ENCODE measurements at places on chromosomes 16 and 17.

- no peak for DNase-seq
Observed at GRCh38 chr17:29573558-29573869, 5.0 kb downstream of the TP53I13 start.

DNA sequence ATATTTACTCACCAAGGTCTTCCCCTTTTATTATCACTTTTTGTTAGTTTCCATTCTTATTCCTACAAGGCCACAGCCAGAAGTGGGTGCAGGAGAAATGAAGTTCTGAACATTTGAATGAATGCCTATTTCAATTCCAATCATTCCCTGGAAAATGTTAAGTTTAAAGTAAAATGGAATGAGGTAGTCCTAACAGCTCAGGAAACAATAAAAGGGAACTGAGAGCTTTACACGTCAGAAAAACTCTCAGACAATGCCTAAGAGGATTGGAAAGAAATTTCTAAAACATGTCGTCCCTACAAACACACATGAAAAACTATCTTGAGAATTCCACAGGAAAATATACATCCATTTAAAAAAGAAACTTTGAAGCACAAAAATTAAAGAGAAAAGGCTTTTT, 238.8 kb downstream of the STX8 start:
- DNase-seq = no peak

DNA sequence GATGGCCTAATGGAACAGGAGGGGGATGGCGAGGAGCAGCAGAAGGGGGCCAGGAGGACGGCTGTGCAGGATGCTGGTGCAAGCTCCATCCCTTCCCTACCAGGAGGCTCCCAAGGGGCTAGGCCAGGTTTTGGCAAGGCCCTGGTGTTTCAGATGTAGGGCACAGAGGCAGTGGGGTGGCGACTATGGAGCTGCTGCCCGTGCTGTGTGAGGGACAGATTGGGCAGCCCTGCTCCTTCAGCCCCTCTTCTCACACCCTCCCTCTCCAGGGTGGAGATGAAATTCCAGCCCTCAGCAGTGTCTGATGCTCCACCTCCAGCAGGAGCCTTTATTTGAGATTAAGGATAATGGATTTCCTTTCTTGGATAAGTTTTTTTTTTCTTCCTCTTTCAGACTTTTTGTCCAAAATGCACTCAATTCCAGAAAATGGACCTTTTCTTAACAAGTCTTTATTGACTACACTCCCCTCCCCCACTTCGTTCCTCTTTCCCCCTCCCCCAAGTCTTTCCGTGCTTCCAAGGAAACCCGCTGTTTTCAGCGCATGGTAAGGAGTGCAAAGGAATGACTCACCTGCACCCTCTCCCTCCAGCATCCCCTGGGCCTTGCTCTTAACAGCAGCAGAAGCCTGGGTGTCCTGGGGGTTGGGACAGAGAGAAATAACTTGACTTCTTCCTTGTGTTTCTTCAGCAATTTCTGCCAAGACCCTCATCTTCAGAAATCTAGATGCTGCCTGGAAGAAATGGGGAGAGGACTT, 95.2 kb downstream of the CCDC182 start:
- no peak for DNase-seq

GRCh38 chr17:28295677-28296578, 23.1 kb upstream of the TMEM97 start:
- DNase-seq = no peak

- DNase-seq = no peak
Observed at GRCh38 chr16:88790312-88791211, 5.5 kb upstream of the PIEZO1 start.

GRCh38 chr16:14004729-14005315, 66.3 kb upstream of the MRTFB start:
- DNase-seq = no peak
